ENCODE measurements at places on chromosomes 3 and 15.

- DNase-seq = no peak
Measured at GRCh38 chr15:79943820-79944219, 27.2 kb downstream of the BCL2A1 start.

DNA sequence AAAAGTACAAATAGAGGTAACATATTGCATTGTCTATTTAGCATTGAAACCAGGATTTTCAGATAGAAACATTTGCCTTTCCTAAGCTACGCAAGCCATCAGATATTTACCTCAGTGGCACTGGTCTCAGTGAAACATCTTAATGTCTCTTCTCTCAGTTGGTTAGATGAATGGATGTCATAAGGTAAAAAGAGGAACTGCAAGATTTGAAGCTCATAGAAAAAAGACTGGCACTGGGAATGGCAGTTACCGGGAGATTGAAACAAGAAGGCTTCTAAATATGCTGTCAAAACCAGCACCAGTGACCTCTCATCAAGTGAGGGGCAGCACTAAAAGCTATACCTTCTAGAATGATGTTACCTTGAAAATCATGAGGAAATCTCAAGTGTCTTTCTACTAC lies 486.4 kb downstream of the FHIT start:
- no peak for DNase-seq

GRCh38 chr3:113437411-113437810 lies 3.9 kb downstream of the CFAP44 start:
- DNase-seq = no peak

GRCh38 chr3:182954553-182955235 lies 25.6 kb downstream of the DCUN1D1 start:
- no peak for DNase-seq

DNA sequence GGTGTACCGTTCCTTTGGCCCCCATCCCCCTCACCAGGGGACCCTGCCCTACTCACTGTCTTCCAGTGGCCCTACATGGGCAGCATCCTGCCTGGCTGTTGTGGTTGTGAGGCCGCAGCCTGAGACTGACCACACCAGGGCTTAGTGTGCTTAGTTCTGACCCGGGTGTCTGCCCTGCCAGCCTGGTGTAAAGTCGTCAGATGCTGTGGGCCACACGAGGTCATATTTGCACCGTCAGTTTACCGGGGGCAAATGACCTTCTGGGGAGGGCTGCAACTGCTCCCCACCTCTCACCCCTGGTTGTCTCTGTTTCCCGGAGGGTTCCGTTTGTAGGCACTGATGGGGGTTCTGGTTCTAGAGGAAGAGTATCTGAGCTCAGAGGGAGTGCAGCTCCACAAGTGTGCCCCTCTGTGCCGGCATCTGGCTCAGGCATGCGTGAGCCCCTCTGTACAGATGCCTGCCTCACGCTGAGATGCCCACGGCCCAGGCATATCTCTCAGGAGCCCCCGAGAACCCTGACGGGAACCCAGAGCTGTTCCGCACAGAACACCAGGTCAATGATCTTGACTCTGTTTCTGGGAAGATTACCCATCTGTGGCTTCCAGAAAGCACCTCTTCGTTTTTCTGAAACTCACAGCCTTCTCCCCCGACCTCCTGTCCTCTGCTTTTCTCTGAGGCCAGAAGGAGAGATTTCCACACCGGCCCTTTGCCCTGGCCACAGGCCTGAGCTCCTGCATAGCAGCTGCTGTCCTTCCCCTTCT lies 19.2 kb downstream of the KLF13 start:
- no peak for DNase-seq

Measured in retinal pigment epithelial cell (primary cell).